ENCODE measurements at places on chromosomes 3 and 15. TPM values are rescaled to one million over a fixed set of nuclear protein-coding genes. Genes with fewer than 3 reads are reported as not detected.
A peak's percentile ranks its signal among the peaks of the same experiment; 100 is the strongest.

The USF3 gene
- 20.3 TPM for polyA plus RNA-seq

The IGF2BP2 gene
- polyA plus RNA-seq, result 122 TPM

The ACTR8 gene
- polyA plus RNA-seq, result 41.8 TPM

The RPS27L gene
- polyA plus RNA-seq, result 80.5 TPM

The IMPG2 gene
- polyA plus RNA-seq, result 0.66 TPM

The AMIGO3 gene
- 2.3 TPM for polyA plus RNA-seq

The CYP1A1 gene
- not detected for polyA plus RNA-seq

The CD276 gene
- polyA plus RNA-seq, result 175 TPM

The MASP1 gene
- polyA plus RNA-seq, result 11.3 TPM

The ITGB5 gene
- 92.3 TPM for polyA plus RNA-seq

The ADAMTS9 gene
- 143 TPM for polyA plus RNA-seq

The GRK7 gene
- polyA plus RNA-seq, result 0.13 TPM

The IFT57 gene
- polyA plus RNA-seq, result 90.6 TPM

DNA sequence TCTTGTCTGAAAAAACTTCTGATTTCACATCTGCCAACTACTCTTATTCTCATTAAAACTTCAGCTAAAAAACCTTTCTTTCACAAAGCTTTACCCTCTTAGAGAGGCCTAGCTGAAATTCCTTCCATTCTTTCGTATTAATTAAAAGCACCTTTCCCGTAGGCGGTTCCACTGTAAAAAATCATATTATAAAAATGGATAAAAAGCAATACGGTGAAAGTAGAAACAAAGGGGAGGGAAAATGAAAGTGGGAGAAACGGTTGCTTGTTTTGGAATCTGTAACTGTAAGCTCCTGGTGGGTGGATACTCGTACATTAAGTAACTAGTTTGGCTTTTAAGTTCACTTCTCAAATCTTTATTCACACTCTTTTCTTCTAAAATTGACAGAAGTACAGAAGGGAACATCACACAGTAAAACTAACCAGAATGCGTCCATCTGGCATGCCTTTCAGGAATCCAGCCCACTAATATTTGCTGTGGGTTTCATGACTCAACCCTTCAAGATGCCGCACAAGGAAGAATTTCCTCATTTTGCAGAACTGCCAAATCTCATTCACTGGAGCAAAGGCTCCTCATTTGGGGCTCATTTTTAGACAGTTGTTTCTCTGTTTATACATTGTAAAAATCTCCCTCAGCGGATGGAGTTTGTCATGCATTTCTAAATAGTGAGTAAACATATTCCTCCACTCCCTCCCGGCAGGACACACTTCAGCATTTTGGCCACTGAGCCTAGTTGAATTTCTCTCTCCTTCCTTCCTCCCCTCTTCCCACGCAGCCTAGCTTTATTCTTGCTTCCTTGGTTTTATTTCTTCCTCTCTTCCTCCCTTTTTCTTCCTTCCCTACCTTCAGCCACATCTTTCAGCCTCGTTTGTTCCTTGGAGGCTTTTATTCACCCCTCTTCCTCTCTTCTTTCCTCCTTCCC, 419.5 kb upstream of the NAALADL2 start:
- DNase-seq, result peak; percentile 44

GRCh38 chr3:4908433-4909156, 70.6 kb upstream of the BHLHE40 start:
- no peak for DNase-seq

- no peak for DNase-seq
Observed at GRCh38 chr15:65067317-65067644, 510 bp downstream of the RASL12 start.

GRCh38 chr3:87307805-87308204, 31.4 kb upstream of the POU1F1 start:
- DNase-seq, result no peak

- DNase-seq, result no peak
Observed at GRCh38 chr15:101525087-101525669, 35.7 kb upstream of the PCSK6 start.

DNA sequence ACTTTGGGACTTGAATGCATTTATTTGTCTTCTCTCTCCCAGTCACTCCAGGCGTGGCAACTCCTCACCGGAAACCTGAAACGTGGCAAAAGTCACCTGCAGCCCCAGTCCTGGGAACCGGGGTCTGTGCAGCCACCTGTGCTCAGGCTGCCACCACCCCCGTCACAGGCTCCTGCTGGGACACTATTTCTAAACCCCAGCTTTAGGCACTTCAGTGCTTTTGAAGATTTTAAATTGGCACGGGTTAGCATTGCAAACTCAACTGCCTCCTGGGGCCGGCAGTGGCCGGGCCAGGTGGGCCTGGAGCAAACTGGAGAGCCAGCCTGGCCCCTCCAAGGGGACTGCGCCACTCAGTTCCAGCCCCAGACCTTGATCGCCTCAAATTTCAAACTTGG, 146.7 kb upstream of the IQSEC1 start:
- no peak for DNase-seq

DNA sequence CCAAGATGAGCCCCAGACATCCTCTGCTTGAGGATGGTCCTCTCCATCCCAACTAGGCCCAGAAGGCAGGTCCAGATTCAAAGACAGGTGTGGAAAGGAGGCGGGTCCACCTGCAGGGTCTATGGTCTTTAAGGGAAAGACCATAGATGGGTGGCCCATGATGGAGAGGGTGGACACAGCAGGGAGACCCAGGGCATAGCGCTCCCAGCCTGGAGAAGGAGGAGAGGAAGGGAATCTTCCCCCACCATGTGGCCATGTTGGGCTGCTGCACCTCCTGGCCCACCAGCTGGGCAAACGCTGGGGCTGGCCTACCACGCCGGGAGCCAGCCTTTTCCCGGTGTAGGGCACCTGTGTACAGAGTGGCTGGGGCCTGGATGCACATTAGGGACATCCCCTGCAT, 265.2 kb upstream of the TLE3 start:
- no peak for DNase-seq

DNA sequence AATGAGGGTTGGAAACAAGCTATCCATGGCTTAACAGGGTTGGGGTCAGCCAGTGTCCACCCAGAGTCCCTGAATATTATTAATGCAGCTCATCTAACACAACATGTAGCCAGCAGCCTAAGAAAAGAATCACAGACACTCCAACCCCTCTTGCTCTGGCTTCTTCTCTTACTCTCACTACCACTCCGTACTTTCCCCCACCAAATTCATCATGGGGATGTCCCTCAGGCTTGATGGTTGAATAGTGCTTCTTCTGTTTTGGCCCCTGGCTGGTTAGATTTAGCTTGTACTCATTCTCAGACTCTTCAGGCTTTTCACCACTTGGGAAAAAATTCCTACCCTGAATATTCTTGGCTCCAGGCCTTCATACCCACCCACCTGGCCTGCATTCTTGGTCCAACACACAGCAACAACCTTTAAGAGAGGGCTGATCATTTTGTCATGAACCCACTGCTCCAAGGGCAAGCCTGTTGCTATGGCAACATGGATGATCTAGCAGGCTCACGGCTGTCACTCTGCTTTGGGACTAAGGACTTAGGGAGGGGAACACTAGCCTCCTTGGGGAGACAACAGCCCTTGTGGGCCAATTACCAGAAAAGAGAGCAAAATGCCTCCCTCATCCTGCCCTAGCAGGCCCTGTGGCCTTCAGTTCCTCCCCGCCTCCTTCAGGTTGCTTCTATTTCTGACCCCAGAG, 9.4 kb upstream of the MED12L start:
- no peak for DNase-seq

DNA sequence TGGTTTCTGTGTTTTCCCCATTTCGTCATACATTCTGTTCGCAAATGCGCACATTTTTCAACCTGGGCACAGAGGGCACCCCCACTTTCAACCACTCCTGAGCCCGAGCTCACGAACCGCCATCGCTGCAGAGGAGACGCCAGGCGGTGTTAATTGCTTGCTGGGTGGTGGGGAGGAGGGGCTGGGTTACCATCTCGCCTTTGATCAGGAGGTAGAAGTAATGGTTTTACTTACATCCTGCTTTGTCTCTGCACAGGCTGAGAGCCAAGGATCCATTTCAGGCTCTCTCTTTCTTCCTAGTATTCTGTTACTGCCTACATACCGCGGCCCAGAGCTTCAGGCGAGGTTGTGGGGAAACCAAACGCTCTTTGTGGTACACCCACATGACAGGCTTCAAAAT, 177.3 kb upstream of the WNT5A start:
- DNase-seq, result no peak

GRCh38 chr3:9347081-9347480, 15.8 kb upstream of the THUMPD3 start:
- no peak for DNase-seq

GRCh38 chr3:2516762-2517441, 418.2 kb downstream of the CNTN4 start:
- no peak for DNase-seq

DNA sequence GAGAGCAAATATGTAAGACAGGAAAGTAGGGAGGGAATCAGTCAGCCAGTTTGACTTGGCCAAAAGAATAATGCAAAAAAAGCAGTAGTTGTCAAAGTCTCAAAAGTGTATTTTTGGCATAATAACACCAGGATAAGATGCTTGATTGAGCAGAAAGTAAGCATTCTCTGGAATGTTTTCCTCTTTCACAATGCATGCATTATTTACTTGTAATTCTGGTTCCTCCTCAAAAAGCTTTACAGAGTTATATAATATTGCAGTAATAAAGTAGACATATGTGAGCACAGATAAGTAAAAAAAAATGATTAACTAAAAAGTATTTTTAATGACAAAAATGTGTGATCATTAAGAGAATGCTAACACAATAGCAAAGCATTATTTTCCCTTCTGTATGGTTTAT, 285.9 kb upstream of the BCHE start:
- no peak for DNase-seq

GRCh38 chr15:64351265-64351664, 4.7 kb downstream of the CSNK1G1 start:
- DNase-seq, result no peak

DNA sequence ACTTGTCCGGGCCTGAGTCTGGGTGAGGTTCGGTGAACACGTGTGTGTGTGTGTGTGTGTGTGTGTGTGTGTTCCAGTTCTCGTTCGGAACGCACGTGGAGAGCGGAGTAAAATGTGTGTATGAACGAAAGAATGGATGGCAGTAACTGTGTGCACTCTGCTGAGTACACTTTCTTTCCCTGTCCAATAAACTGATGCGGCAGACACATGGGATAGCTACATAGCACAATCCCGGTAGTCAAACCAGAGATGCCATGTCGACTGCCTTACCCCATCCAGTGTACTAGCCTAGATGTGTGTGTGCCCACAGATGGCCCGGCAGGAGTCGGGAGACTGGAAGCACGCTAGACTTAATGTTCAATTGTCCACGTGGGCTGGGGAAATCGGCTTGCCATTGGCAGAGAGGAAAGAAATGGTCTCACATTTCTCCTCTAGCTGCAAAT, 507 bp upstream of the GOLIM4 start:
- DNase-seq, result peak; percentile 84

GRCh38 chr3:143825513-143825912, 22.8 kb downstream of the SLC9A9 start:
- no peak for DNase-seq
